Hematopoietic multipotent progenitor cell treated with erythropoietin and hydrocortisone succinate and interleukin-3 and kit ligand, for 6 days (in vitro differentiated cells): ENCODE measurements at places on chromosomes 12 and 14.

GRCh38 chr12:113409462-113410124 lies 5.9 kb upstream of the SDS start:
- no peak for DNase-seq

GRCh38 chr14:87995500-87996290 lies 2.7 kb upstream of the GALC start:
- peak; percentile 89 for DNase-seq

GRCh38 chr14:96201965-96202364 lies 2.7 kb upstream of the BDKRB2 start:
- DNase-seq: no peak

DNA sequence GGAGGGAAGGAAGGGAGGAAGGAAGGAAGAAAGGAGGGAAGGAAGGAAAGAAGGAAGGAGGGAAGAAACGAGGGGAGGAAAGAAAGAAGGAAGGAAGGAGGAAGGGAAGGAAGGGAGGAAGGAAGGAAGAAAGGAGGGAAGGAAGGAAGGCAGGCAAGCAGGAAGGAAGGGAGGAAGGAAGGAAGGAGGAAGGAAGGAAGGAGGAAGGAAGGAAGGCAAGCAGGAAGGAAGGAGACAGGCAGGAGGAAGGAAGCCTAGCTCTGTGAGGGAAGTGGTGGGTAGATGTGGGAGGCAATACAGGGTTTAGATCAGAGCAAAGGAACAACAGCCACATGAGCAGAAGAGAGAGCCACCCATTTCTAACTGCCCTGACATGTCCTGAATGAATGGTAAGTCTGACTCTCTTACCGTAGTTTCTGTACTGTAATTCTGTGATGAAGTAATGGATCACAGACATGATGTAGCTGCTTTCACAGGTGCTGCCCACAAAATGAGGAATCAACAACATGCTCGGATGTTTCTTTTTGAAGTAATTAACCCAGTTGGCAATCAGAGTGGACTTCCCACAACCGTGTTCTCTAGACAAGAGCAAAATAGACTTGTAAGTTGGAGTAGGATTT lies 24.4 kb upstream of the HSP90B1 start:
- DNase-seq: no peak

DNA sequence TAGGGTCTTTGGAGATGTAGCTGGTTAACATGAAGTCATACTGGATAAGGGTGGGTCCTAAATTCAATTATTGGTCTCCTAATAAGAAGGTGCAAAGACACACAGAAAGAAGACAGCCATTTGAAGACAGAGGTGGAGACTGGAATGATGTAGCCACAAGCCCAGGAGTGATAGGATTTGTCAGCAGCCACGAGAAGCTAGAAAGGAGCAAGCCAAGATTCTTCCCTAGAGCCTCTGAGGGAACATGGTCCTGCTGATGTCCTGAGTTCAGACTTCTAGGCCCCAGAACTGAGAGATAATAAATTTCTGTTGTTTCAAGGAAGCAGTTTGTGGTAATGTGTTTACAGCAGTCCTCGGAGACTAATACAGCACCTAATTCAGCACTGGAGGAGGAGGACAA lies 203.3 kb upstream of the SRRM4 start:
- DNase-seq: no peak

GRCh38 chr12:103308396-103308795 lies 187.4 kb downstream of the C12orf42 start:
- no peak for DNase-seq

DNA sequence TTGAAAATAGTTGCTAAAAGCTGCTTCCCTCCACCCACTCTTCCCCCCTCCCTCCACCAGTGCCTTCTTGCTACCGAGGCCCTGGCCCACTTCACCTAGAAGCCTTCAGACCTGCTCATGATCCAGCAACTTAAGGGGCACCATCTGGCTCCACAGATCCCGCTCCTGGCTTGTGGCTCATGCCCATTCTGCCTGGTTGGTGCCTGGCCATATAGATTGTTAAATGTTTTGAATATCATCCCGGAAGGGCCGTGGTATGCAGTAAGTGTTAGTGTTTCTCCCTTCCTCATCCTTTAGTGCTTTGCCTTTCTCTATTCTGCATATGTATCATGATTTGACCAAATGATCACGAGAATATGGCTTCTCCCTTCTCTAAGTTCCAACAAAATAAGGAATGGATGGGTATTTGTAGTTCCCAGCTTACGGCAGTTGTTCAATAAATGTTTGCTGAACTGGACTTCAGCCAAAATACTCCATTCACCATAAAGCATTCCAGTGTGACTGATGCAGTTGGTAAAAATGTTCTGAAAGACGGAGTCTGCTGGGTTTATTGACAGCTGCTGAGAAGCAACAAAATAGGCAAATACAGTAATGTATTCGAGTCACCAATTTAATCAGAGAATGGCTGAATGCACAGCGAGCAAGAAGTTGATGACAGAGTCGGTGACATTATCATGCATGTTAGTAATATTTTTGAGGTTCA lies 30.7 kb downstream of the GRIP1 start:
- DNase-seq: no peak

- DNase-seq: no peak
Measured at GRCh38 chr12:112850383-112850782, 56.4 kb upstream of the OAS1 start.

GRCh38 chr12:57852200-57852599 lies 5.7 kb upstream of the CTDSP2 start:
- DNase-seq: no peak

GRCh38 chr12:21751517-21751916 lies 23.0 kb downstream of the KCNJ8 start:
- DNase-seq: peak; percentile 8

DNA sequence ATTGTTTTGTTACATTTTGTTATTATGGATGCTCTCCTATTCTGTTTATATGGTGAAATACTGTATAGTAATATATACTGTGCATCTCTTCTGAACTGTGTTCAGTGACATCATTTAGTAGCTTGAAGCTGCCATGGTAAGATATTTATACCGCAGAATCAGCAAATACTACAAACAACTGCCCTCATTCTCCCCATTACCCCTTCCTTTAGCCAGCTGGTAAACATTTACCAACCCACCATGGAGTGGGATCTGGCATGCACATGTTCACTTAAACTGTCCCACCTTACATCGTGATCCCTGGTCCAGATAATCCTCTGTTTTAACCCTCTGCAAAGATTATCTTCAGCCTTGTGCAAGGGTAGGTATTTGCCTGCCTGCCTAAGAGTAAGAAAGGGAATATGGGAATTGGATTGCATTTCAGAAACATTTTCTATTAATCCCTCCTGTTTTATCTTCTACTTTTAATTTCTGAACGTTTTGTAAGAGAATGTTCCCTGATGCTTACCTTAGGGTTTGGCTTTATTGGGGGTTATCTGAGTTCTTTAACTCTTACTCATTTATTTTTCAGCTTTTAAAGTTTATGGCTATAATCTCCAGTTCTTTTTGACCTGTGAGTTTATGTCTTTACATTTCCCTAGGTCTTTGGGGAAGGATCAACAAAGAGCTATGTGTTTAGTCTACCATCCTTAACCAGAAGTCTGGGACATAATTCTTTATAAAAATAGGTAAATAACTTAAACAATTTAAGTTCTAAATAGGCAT lies 46.5 kb downstream of the FBXO34 start:
- DNase-seq: no peak

- no peak for DNase-seq
Measured at GRCh38 chr14:75279763-75280290, 1.2 kb downstream of the FOS start.

DNA sequence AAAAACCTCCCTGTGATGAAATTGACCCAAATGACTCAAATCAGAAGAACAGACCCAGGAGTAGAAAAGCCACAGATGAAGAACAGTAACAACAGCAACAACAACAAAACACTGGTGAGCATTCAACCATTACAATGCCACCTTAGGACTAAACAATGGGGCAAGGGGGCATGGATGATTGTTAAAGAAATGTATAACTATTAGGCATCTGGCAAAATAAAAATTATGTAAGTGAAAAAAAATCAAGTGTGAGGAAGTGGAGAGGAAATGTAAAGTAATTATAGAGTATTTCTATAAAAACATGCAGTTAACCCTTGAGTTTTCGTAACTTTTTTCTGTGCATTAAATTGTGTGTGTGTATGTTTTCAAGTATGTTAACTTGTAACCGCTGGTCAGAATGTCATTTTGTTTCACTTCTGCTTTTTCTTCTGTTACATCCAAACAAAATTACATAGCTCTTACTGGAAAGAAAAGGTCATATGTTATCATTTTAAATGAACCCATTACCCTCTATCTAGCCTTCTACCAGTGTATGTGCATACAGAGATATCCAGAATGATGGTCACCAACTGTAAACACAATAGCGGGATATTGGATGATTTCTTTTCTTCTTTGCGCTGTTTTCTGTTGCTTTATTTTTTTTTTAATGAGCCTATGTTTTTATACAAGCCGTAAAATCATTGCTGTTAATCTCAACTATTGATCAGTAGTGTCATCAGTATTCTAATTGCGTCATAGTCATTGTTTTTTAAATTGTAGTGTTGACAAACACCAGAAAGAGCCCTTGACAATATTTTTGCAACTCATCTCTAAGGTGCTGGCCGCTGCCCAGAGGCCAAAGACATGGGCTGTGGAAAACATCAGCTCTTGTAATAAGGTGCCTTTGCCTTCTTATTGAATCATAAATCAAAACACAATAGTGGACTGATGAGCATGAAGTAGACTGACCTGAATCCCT lies 170.6 kb downstream of the CRADD start:
- peak; percentile 48 for DNase-seq

GRCh38 chr14:59768855-59769375 lies 101.7 kb downstream of the RTN1 start:
- DNase-seq: no peak

- no peak for DNase-seq
Measured at GRCh38 chr12:57726884-57727757, 11.4 kb downstream of the AGAP2 start.

- DNase-seq: no peak
Measured at GRCh38 chr12:53829130-53829819, 77.5 kb upstream of the CISTR start.

GRCh38 chr14:69370061-69370460 lies 28.0 kb downstream of the ERH start:
- no peak for DNase-seq

DNA sequence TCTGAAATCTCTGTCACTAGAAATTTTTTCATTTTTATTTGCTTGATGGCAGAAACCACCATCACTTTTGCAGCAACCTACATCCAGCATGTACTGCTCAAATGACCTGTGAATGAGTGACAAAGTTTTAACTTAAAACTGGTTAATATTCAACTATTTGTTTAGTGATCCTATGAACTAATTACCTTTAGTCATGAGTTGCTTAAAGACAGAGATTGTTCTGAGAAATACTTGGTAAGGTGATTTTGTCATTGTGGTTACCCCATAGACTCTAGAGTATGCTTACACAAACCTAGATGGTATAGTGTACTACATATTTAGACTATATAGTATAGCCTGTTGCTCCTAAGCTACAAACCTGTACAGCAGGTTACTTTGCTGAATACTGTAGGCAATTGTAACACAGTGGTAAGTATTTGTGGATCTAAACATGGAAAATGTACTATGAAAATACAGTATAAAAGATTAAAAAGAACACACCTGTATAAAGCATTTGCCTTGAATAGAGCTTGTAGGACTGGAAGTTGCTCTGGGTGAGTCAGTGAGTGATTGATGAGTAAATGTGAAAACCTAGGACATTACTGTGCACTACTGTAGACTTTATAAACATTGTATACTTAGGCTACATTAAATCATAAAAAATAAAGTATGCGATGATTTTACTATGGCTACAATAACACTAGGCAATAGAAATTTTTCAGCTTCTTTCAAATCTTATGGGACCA lies 256.6 kb upstream of the PPFIA2 start:
- DNase-seq: no peak

- no peak for DNase-seq
Measured at GRCh38 chr12:31322801-31323207, 3.1 kb downstream of the SINHCAF start.

DNA sequence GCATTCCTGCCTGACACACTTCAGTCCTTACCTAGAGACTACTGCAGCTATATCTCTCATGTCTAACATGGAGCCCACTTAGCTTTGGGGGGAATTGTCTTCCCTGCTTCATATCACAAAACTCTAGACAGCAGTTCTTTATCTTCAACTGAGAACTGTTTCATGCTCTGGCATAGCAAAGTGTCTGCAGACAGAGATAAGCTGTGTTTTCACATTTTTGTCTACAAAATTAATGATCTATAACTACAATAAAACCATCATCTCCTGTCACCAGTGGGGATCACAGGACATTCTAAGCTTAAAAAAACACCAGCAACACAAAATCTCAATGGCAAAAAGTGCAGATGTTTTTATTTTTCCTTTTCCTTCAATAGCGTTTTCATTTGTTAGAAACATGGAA lies 137.1 kb upstream of the VRK1 start:
- peak; percentile 79 for DNase-seq

DNA sequence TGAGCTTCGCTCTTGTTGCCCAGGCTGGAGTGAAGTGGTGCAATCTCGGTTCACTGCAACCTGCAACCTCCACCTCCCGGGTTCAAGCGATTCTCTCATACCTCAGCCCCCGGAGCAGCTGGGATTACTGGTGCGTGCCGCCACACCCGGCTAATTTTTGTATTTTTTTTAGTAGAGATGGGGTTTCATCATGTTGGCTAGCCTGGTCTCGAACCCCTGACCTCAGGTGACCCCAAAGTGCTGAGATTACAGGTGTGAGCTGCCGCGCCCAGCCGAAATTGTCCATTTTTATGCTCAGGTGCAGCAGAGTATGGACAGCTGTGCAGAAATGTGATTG lies 19.2 kb upstream of the CYP46A1 start:
- no peak for DNase-seq

- DNase-seq: no peak
Measured at GRCh38 chr12:88494520-88494919, 85.8 kb downstream of the KITLG start.

DNA sequence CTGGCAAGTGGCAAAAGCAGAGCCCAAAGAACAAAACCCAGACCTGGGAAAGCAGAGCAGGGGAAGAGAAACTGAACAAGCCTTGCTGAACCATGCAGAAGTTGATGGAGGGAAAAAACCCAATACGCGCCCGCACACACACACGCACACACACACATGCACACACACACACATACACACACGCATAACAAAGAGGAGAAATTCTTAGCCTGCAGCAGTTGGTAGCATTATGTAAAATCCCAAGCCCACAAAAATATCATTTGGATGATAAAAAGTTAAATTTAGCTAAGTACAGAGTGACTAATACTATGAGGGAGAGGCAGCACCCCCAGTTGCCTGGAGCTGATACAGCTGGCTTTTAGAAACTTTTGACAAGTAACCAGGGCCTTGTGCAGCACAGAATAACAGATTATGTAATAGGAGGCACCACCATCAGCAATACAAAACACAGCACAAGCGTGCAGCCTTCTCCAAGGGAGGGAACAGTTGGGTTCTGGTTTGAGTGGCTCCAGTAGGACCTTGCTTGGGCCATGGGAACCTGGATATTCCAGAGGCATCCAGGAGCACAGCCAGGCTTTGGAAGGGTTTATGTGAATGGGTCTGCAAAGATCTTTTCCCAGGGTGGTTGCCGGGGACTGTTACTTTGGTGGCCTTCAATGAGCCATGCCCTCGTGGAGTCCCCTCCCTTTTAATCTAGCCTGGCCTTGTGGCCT lies 35.3 kb downstream of the PITPNM2 start:
- DNase-seq: peak; percentile 47

GRCh38 chr14:51432302-51432948 lies 192.4 kb downstream of the TMX1 start:
- no peak for DNase-seq

GRCh38 chr12:117590999-117591398 lies 229.6 kb upstream of the NOS1 start:
- DNase-seq: no peak
